ENCODE measurements at places on chromosomes 13 and 19.
A peak's percentile ranks its signal among the peaks of the same experiment; 100 is the strongest.

- H3K4me1 ChIP-seq: no peaks in the 10 kb centered on the region
- no peak for DNase-seq
- no peak overlapping the region for H3K27ac ChIP-seq
- no peak overlapping the region for H3K4me3 ChIP-seq
- no peaks in the 10 kb centered on the region for H3K27me3 ChIP-seq
Measured at GRCh38 chr13:64938660-64939059, 2291.5 kb downstream of the PCDH9 start.

DNA sequence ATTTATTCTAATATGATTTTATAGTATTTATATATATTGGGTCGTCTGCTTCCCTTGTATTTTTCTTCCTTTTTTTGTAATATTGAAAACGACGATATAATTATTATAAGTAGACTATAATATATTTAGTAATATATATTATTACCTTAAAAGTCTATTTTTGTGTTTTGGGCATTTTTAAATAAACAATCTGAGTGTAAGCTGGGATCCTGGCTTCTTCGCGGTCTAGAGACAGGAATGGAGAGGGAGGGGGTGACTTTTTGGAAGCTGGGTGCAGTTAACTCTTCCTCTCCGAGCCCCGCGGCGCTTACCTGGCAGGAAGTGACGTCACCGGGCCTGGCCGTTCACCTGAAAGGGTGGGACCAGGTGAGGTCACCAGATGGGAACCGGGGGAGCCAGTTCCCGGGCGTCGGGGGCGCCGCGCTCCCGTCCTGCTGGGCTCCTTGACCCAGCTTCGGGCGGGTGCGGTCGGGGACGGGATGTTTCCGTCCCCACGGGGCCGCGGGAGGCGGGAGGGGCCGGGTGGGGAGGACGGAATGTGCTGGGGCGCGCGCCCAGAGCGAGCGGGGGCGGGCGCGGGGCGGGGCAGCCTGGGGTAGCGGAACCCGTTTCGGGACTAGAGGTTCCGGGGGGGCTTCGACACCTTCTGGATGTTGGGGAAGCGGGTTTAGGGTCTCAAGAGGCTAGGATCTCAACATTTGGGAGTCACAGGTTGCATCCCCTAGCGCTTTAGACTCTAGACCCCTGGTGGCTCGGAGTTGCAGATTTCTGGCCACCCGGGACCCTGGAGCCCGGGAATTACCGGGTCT lies 2.8 kb downstream of the ZFP36 start:
- H3K4me1 ChIP-seq: peaks cover 15% of the 10 kb centered on the region
- DNase-seq: peak; percentile 95
- H3K27ac ChIP-seq: peak overlapping the region; percentile 89

- no peaks in the 10 kb centered on the region for H3K4me1 ChIP-seq
- H3K4me3 ChIP-seq: no peak overlapping the region
- no peak overlapping the region for H3K27ac ChIP-seq
- no peaks in the 10 kb centered on the region for H3K36me3 ChIP-seq
- no peak for DNase-seq
Measured at GRCh38 chr13:51005566-51005965, 96.0 kb downstream of the RNASEH2B start.

DNA sequence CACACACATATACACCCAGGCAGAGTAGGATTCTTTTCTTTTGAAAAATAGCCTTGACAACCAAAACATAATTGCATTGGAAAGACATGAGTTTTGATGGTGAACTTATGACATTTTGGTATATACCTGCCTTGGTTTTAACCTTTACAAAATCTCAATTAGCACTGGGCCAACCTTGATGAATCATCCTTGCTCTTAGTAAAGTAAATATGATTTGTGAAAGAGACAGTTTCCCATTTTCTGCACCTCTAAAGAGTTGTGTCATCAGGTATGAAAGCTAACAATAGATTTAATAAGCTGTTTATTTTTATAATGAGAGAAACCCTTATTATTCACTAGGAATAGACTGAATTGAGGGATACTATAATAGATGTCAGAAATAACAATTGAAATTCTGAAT lies 15.7 kb upstream of the ENOX1 start:
- no peak overlapping the region for H3K4me3 ChIP-seq
- no peak overlapping the region for H3K27ac ChIP-seq
- DNase-seq: no peak
- no peaks in the 10 kb centered on the region for H3K4me1 ChIP-seq
- H3K36me3 ChIP-seq: no peaks in the 10 kb centered on the region

DNA sequence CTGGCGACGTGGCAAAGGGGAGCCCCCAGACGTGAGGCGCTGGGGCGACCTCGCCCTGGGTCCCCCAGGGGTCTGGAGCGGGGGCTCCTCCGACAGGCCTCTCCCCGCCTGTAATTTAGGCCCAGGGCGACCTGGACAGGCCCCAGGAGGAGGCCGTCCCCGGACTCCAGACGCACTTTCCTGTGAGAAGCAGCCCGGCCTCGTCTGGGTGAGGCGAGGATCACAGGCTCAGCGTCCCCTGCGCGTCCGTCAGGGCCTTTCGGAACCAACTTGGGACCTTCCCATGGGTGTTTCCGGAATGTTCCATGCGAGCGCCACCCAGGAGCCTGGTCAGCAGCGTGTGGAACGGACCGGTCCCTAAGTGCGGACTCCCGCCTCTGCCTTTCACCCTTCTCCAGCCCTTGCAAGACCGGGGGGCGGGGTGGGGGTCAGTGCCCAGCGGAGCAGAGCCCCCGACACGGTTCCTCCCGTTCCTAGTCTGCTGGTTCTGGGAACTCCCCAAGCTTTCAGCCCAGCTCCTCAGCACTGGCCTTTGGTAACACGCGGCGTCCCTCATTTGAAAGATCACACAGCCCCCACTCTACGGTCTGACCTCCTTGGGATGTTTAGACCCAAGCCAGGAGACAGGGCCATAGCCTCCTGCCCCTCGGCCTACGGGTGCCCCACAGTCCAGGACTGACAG lies 1.1 kb upstream of the GRTP1 start:
- H3K27me3 ChIP-seq: no peaks in the 10 kb centered on the region
- peak; percentile 35 for DNase-seq

DNA sequence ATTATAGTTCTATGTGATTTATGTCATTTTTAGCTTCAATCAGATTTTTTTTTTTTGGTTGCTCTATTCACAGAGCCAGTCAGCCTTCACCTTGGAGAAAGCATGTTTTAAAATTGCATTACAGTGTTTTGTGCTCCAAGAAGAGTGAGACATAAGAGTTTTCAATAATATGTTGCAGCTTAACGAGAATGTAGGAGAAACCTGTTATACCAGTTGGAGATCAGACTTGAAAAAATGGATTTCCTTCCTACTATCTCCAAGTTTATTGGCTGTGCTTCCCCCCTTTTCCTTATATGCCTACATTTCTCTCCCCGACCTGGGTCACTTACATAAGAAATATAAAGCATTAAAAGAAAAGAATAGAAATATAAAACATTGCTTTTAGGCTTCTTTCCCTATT lies 123.9 kb upstream of the ARGLU1 start:
- no peak for DNase-seq
- no peak overlapping the region for H3K4me3 ChIP-seq
- H3K4me1 ChIP-seq: no peaks in the 10 kb centered on the region
- no peaks in the 10 kb centered on the region for H3K36me3 ChIP-seq
- no peaks in the 10 kb centered on the region for H3K27me3 ChIP-seq
- H3K27ac ChIP-seq: no peak overlapping the region

DNA sequence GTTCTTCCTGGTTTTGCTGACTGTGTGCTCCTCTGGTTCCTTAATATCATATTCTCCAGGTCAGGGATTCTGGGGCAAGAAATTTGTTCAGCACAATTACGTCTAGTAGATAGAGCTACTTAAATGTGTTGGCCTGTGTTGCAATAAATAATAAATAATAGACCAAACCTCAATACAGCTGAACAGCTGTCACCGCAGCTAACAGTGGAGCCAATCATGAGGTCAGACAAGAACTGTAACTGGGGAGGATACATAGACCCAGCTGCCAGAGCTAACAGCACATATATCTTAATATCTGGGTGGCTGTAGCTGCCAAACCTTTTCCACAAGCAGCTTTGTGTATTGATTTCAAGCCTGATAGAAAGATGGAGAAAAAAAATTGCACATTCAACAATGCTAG lies 1596.3 kb upstream of the PCDH20 start:
- H3K27ac ChIP-seq: no peak overlapping the region
- H3K4me3 ChIP-seq: no peak overlapping the region
- no peaks in the 10 kb centered on the region for H3K27me3 ChIP-seq
- no peak for DNase-seq

DNA sequence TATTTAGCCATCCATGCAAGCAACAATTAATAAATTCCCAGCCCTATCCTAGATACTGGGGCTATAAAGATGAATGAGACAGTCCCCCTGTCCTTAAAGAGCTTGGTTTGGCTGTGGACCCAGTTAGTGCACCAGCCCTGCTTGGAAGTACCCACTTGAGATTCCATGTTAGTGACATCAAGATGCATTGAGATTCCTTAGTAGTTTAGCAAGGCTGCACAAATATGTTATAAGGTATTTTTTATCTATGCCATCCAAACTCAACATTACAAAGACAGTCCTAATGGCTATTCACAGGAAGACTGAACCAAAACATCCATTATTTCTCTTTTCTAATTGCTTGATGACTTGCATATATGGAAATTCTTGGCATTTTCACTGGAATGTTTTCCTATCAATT lies 48.8 kb upstream of the RAP2A start:
- H3K36me3 ChIP-seq: no peaks in the 10 kb centered on the region
- no peaks in the 10 kb centered on the region for H3K27me3 ChIP-seq
- no peak overlapping the region for H3K27ac ChIP-seq
- H3K4me1 ChIP-seq: peaks cover 3% of the 10 kb centered on the region
- no peak for DNase-seq
- H3K4me3 ChIP-seq: no peak overlapping the region

DNA sequence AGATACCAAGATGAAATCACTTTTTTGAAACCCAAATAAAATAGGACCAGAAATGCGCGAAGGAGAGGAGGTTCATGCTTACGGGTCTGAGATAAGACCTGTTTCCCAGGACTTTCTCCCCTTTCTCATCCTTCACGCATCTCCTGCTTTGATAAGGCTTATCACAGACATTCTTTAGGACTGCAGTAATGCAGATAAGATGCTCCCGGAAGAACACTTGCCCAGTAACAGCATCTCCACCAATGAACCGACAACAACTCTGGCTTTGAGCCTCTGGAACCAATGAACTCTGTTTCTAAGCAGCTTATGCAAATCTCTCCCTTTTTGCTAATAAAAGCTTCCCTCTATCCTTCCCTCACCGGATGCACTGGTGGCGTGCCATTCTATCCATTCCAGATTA lies 783.4 kb upstream of the ARGLU1 start:
- H3K36me3 ChIP-seq: no peaks in the 10 kb centered on the region
- no peaks in the 10 kb centered on the region for H3K27me3 ChIP-seq
- H3K27ac ChIP-seq: no peak overlapping the region
- H3K4me1 ChIP-seq: no peaks in the 10 kb centered on the region
- no peak for DNase-seq

All from pancreas (tissue), 10 donors.